ENCODE measurements at places on chromosomes 4 and X. TPM values are rescaled to one million over a fixed set of nuclear protein-coding genes. Genes with fewer than 3 reads are reported as not detected.

NLRP2B gene
- total RNA-seq: not detected

CMC4 gene
- 21.0 TPM for total RNA-seq

SCML2 gene
- 1.1 TPM for total RNA-seq

GRCh38 chr4:3640587-3640962, 108.4 kb upstream of the LRPAP1 start:
- no peak overlapping the region for H3K4me3 ChIP-seq
- H3K27me3 ChIP-seq: peaks cover 21% of the 10 kb centered on the region
- H3K36me3 ChIP-seq: no peaks in the 10 kb centered on the region
- DNase-seq: no peak
- no peaks in the 10 kb centered on the region for H3K4me1 ChIP-seq

- H3K4me3 ChIP-seq: no peak overlapping the region
- no peaks in the 10 kb centered on the region for H3K4me1 ChIP-seq
- no peaks in the 10 kb centered on the region for H3K27me3 ChIP-seq
- no peak for DNase-seq
- H3K27ac ChIP-seq: no peak overlapping the region
Measured at GRCh38 chr4:42750856-42751255, 94.0 kb upstream of the ATP8A1 start.

DNA sequence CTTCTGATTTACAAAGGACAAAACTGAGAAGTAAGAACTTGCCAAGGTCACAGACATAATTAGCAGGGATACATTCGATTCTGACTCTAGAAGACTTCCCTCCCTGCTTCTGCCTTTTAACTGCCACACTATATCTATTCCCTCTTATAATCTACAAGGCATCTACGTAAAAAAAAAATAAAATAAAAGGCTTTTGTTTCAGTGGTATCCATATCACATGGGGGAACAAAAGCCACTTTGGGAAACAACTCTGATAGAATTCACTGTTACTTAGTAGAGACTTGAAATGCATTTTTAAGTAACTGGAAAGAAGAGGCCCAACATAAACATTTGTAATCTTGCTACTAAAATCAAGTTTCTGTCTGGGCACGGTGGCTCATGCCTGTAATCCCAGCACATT, 247.2 kb downstream of the SCFD2 start:
- no peaks in the 10 kb centered on the region for H3K36me3 ChIP-seq
- no peak overlapping the region for H3K27ac ChIP-seq
- H3K4me3 ChIP-seq: no peak overlapping the region
- H3K4me1 ChIP-seq: peaks cover 19% of the 10 kb centered on the region

DNA sequence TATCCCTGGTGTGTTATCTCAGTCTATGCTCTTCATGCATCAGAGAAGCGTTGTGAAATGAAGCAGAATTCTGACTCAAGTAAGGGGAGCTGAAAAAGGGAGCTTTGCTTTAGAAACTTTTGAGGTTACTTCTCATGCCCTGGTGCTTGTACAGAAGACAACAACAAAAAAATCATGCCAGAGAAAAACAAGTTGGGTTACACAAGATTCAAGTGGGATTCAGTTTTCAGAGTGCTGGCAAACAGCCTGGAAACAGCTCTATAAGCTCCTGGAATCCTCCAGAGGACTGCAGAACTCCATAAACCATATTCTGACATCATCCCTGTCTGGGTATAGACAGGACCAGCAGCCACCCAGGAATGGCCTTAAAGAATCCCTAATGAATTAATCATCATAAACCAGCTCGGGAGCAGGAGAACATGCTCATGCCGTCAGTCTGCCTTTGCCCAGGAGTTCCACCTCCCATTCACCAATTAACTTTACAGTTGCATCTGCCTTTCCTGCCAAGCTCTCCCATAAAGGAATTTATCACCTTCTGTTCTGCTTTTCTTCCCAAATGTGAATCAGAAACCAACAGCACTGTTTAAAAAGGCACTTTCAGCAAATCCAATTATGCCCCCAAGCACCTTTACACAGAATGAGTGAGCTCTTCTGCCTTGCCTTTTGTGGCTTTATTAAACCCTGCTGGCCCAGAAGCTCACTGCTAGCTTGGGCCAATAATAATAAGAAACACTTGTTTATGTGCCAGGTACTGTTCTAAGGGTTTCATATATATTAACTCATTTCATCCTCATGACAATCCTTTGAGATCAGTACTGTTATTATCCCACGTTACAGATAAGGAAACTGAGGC, 54.5 kb upstream of the FBXW7 start:
- no peak overlapping the region for H3K27ac ChIP-seq
- H3K4me3 ChIP-seq: no peak overlapping the region

DNA sequence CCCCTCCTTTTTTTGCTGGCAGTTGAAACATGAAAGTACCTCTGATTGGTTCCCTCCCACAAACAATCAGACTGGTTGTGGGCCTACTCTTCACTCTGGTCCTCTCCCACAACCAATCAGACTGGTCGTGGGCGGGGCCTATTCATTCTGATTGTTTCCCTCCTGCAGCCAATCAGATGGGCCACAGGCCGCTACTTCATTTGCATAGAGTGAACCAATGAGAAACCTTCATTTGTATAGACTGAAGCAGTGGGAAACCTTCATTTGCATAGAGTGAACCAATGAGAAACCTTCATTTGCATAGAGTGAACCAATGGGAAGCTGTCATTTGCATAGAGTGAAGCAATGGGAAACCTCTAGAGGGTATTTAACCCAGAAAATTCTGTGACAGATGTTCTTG, 55.2 kb downstream of the TRMT44 start:
- no peak overlapping the region for H3K27ac ChIP-seq
- H3K4me1 ChIP-seq: no peaks in the 10 kb centered on the region
- DNase-seq: no peak

Data from heart left ventricle (tissue), 16 donors.